Mammary epithelial cell (primary cell): ENCODE measurements at places on chromosomes 4 and X. TPM values are rescaled to one million over a fixed set of nuclear protein-coding genes. Genes with fewer than 3 reads are reported as not detected.

Gene TRIM61
- not detected for polyA plus RNA-seq

- peak; percentile 43 for DNase-seq
These were observed 299.1 kb upstream of the BMP3 start for GRCh38 chr4:80731436-80731835.

Gene LETM1
- polyA plus RNA-seq, result 31.8 TPM

Gene AR
- polyA plus RNA-seq, result under 0.01 TPM

Gene CITED1
- polyA plus RNA-seq, result 0.23 TPM

DNA sequence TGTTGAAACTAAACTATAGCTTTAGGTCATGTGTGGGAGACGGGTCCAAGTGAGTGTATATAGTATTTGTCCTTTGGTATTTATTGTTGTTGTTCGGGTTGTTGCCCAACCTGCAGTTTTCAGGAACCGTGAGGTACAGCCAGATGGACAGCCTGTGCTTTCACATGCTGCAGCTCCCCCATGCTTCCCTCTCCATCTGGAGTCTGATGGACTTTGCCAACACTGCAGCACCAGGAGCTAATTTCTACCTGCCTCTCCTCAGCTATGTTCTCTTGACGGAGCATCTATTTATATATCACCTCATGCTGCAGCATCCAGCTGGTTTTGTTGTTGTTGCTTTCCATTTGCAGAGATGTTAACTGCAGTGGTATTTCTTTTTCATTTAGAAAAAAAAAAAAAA, 80.1 kb downstream of the TLL1 start:
- DNase-seq, result no peak

- DNase-seq, result no peak
These were observed 198.4 kb downstream of the GLUD2 start for GRCh38 chrX:121245763-121246162.

Gene PPEF1
- polyA plus RNA-seq, result not detected

- DNase-seq, result no peak
These were observed 122.4 kb upstream of the ACSL4 start for GRCh38 chrX:109855501-109855900.

DNA sequence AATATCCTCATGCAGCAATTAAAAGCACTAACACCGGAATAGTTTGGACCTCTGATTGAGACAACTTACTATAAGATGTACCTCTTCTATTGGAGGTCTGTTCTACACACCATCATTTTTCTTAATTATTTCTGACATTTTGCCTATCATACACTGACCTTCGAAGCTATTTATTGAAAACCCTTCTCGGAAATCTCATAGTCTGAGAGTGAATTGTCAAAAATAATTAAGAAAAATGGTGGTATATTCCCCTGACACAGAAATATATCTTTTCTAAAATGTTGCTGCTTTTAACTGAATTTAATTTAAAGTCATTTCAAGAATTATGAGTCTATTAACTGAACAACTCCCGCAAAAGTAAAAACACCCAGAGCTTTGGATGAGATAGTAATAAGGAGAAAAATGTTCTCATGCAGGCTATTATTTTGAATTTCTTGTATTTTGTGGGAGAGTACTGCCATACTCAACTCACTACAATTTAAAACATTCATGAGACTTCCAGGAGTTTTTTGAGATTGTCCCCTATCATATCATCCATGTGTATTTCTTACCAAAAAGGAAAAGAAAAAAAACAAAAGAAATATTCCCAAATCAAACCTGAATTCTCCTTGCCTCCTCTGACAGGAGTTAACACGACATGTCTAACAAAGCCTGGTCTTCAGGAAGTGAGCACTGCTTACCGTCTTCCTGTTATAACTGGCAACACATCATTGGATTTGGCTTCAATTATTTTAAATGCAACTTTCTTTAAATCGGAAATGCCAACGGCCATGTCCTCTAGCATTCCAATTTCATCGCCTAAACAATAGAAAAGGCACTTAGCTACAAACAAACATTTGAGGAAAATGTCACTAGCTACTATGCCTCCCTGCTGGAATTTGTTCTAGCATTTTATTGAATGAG, 485.3 kb downstream of the IL15 start:
- no peak for DNase-seq

GRCh38 chr4:21656832-21657231, 291.7 kb downstream of the KCNIP4 start:
- peak; percentile 59 for DNase-seq

Gene DSPP
- not detected for polyA plus RNA-seq

GRCh38 chr4:14078326-14078725, 450.8 kb upstream of the BOD1L1 start:
- no peak for DNase-seq

GRCh38 chr4:78621395-78621794, 69.8 kb downstream of the ANXA3 start:
- no peak for DNase-seq

Gene ZNF81
- 2.3 TPM for polyA plus RNA-seq

- no peak for DNase-seq
These were observed 157.1 kb downstream of the AMELX start for GRCh38 chrX:11450354-11450753.

DNA sequence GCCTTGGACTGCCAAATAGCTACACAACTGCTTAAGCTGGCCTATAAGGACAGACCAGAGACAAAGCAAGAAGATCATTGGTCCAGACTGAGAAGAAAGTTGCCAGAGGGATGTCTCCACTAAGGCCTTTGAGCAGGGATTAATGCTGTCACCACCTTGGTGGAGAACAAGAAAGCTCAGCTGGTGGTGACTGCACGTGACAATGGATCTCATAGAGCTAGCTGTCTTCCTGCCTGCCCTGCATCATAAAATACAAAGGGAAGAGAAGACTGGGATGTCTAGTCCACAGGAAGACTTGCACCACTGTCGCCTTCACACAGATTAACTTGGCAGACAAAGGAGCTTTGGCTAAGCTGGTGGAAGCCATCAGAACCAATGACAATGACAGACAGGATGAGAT, 40.5 kb upstream of the FAM120C start:
- no peak for DNase-seq

- no peak for DNase-seq
These were observed 110.9 kb downstream of the FRAS1 start for GRCh38 chr4:78168029-78168428.

Gene HMX1
- not detected for polyA plus RNA-seq

GRCh38 chrX:49238735-49239134, 3.5 kb downstream of the CCDC22 start:
- DNase-seq, result no peak

Gene TRAPPC11
- polyA plus RNA-seq, result 21.6 TPM

DNA sequence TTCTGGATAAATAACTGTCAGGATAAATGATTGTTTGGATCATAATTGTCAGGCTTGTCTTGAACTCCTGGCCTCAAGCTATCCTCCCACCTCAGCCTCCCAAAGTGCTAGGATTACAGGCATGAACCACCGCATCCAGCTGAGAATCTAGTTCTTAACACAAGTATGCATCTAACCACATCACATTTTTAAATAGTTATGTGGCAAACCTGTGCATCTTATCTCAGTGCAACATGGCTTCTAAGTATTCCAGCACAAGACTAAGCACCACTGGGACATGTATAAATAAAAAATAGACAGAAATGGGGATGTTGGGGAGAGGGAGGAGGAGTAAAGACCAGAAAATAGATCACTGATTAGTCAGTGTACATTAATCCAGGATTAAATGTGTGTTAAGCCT, 74.7 kb upstream of the TBL1X start:
- DNase-seq, result no peak

DNA sequence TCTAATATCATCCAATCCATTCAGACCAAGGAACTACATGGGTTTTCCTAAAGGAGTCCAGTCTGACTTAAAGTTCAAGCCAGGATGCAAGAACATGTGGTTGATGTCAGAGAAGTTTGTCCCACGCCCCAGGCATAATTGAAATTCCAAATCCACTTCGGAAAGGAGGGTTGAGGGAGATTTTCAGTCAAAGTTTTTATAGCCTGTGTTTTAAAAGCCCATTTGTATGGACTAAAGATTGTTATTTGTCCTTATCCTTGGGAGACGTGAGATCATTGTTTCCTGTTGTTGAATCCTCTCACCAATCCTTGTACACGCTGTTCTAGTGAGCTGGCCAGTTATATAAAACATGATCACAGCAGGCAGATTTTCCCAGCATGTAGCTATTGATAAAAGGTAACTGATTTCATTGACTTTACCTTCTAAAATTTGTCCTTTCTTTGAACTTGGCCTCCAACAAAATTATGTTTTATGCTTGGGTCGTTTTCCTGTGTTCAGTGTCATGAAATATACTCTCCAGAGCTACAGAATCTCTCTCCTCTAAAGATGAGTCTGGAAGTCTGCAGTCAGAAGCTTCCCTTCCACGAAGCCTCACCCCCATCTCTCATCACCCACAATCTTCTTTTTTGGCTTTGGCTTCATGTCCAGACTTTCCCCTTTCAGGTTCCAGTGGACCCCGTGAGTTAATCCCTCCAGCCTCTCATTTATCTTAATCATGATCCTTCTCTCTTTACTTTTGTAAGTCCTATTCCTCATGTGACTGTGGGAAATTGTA, 92.9 kb downstream of the ATP10D start:
- no peak for DNase-seq
